GM12878 (cell line): ENCODE measurements at places on chromosomes 1 and 21. TPM values are rescaled to one million over a fixed set of nuclear protein-coding genes. Genes with fewer than 3 reads are reported as not detected.
A peak's percentile ranks its signal among the peaks of the same experiment; 100 is the strongest.

SAMD13 gene
- total RNA-seq, result 0.85 and 0.98 TPM in 2 replicates

CRP gene
- 0.54 and 0.72 TPM in 2 replicates for total RNA-seq

DNA sequence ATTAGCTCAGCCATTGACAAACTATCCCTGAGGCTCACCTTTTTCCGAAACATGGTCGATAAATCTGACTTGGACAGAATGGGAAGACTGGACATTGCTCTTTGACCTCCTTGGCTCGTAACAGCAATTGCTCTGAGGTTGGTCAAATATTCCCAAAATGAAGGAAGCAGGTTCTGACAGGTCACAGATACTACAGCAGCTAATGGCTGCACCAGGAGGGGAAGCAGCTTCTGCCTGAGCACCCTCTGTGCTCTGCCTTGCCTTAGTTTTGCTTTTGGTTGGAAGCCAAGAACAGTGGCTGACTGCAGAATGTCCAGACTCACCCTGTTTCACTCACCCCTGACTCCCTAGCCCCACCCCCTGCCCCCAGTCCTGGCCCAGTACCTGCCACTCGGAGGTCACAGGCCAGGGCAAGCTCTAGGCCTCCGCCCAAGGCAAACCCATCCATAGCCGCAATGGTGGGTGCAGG is 15.4 kb downstream of the ECHDC2 start:
- no peak for DNase-seq

DNA sequence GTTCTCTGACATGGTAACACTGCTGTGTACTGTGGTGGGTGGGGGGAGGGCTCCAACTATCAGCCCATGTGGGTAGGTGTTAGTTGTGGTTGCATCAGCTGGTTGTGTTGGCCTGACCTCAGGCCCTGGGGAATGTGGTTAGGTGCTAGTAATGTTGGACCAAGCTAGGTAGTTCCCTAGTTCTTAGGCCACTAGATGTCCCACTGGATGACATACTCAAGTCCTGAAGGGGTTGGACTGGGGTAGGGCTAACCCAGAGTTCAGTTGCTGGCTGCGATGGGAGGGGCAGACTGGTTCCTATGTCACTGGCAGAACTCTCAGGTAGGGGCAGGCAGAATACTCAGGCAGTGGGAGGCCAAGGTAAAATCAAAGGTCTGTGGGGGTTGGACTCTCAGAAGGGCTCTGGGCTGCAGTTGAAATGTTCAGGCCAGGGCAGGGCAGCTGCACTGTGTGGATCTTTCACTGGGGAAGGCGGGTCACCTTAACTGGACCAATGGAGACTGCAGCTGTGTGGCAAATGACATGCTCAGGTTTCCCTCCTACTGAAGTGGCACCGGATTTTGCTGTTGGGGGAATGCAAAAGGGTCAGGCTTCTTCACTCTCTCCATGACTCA is 870.7 kb downstream of the LRRIQ3 start:
- no peak for DNase-seq

GRCh38 chr1:165988275-165988674 is 160.9 kb downstream of the UCK2 start:
- DNase-seq, result no peak

DNA sequence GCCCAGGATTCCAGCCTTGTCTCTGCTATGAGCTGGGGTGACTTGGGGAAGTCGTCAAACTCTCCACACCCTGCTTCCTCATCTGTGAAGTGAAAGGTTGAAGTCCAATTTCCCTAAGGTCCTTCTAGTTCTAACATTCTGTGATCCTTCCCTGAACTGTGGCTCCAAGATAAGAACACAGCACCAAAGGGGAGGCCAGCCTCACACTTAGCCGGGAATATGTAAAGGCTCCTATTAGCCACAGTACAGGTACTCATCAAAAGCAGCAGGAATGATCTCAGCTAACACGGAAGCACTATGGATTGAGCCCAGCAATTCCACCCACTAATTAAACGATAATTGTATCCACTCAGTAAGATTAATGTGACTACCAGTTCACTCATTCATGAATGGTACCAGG is 4.0 kb downstream of the SLC30A10 start:
- no peak for DNase-seq

GRCh38 chr1:35637401-35637809 is 3.9 kb downstream of the PSMB2 start:
- peak; percentile 25 for DNase-seq
